Cortex of kidney (tissue), 1 donor: ENCODE measurements at places on chromosomes 6 and 20.

DNA sequence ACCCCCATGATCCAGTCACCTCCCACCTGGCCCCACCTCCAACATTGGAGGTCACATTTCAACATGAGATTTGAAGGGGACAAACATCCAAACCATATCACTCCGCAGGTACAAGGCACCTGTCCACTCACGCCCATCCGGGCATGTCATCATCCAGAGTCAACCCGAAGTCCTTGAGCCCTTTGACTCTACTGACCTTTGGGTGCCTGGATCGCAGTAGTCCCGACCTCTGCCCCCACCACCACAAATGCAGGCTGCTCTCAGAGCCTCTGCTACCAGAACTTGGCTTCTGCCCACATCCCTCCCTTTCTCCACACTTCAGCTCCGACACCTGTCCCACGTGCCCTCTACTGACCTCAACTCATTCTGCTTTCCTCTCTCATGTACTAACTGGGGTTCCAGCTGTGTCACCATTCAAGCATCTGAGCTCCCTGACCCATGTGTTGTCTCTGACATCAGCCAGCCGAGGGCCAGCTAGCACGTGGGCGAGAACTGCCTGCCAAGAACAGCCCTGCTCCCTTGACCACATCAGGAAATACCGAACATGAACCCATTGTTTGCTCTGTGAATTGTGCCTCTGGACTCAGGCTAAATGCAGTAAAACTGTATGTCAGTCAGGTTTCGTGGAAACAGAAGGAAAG, 498.3 kb upstream of the SULF2 start:
- no peak for DNase-seq

DNA sequence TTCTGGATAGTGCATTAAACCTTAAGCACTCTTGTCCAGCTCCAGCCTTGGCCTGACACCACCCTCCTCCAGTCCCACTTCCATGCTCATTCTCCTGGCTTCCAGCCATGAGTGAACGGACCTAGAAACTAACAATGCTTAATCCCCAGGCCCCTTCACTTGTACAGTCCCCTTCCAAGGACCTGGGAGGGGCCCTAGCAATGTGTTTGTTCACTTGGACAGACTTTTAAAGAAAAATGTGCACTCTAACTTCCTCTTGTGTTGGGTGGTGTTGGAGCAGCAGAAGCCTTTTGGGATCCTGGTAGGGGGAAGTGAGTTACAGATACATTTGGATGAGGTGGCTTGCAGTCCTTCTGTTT, 48.9 kb upstream of the CCN6 start:
- no peak for DNase-seq

- no peak for DNase-seq
These were observed 6.8 kb upstream of the TULP1 start for GRCh38 chr6:35519313-35520015.

GRCh38 chr6:88248709-88249321, 82.7 kb upstream of the CNR1 start:
- DNase-seq: no peak

DNA sequence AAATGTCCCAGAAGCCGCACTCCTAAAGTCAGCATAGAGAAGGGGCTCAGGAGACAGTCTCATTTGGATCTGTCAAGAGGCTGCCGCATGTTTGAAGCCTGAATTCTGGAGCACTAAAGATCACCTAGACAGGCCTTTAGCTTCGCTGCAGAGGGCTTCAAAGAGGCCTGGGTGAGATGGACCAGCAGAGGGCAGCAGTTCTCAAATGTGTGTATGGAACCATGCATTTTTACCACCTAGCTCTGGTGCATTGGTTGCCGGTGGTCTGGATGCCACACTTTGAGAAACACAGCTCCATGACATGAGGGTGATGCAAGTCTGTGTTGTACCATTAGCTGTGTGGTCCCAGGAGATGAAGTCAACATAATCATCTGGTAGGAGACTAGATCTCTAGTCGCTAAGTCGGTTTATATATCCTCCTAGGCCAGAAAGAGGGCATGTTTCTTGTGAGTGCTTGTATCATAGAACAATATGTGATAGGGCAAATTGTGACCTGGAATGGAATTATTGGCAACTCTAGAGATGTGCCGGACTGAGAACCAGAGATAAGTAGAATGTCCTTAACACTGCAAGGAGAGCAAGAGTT, 64.8 kb downstream of the KIAA0319 start:
- no peak for DNase-seq
